HT-29 (cell line): ENCODE measurements at places on chromosomes 4 and X.

DNA sequence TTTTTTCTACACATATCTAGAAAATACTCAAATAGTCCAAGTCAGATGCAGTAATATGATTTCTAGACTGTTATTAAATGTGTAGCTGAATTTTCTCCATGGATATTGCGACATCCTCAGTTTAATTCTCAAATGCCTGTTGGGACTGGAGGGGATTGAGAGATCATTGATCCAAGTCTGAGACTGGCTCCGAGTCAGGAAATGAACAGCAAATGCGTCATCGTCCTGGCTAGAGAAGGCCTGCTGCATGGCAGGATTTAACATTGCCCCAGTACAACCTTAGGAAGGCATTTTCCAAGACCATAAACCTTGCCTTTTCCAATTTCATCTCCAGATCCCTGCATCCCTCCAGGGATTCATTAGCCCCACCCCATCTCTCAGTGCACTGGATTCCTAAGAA is 56.6 kb upstream of the SLC6A14 start:
- no peak for DNase-seq

GRCh38 chr4:42080306-42080705 is 72.1 kb downstream of the BEND4 start:
- no peak for DNase-seq

GRCh38 chrX:154530286-154530685 is 14.3 kb upstream of the FAM3A start:
- no peak for DNase-seq

- DNase-seq, result no peak
These were observed 13.4 kb downstream of the TBC1D9 start for GRCh38 chr4:140742838-140743193.

- peak; percentile 29 for DNase-seq
These were observed 7.3 kb upstream of the MAGEE1 start for GRCh38 chrX:76420237-76420636.

- no peak for DNase-seq
These were observed 90.6 kb upstream of the STOX2 start for GRCh38 chr4:183814461-183814860.

- peak; percentile 8 for DNase-seq
These were observed 225.4 kb upstream of the AGA start for GRCh38 chr4:177667687-177668086.

GRCh38 chr4:186700746-186701145 is 22.9 kb downstream of the FAT1 start:
- no peak for DNase-seq

DNA sequence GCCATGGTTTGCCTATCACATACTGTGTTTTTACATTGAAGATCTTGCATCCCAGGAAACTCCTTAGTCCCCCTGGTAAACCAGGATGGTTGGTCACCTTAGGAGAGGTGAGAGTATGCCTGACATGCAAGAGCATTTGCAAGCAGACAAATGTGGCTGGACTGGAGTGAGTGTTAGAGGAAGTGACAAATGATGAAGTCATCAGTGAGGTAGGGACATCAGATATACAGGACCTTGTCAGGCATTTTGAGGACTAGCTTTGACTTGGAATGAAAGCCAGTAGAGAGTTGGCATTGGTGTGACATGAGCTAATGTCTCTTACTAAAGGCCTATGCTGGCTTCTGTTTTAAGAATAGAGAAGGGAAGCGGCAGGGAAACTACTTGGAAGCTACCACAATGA is 124.9 kb downstream of the FRMPD4 start:
- DNase-seq, result no peak

GRCh38 chrX:46841346-46841745 is 4.5 kb downstream of the RP2 start:
- no peak for DNase-seq

GRCh38 chr4:123853651-123854050 is 457.1 kb downstream of the SPRY1 start:
- DNase-seq, result no peak

GRCh38 chr4:114321366-114321765 is 277.2 kb upstream of the UGT8 start:
- no peak for DNase-seq

DNA sequence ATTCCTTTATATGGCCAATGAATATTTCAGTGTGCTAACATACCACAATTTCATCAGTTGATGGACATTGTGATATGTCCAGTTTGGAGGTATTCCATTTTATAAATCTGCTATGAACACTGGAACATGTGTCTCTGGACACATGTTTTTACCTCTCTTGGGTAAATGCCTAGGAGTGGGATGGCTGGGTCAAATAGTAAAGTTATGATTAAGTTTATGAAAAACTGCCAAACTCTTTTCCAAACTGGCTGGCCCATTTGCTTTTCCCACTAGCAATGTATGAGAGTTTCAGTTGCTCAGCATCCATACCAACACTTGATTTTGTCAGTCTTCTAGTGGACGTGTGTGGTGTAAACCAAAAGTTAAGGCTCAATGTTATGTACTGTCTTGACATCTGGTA is 40.5 kb downstream of the CEP44 start:
- DNase-seq, result no peak

GRCh38 chr4:56976283-56976836 is 1.0 kb downstream of the NOA1 start:
- DNase-seq, result peak; percentile 46

GRCh38 chr4:1413687-1414479 is 7.6 kb upstream of the NKX1-1 start:
- DNase-seq, result no peak

- no peak for DNase-seq
These were observed 12.9 kb downstream of the LETM1 start for GRCh38 chr4:1842993-1843448.

GRCh38 chr4:54937501-54937900 is 187.9 kb downstream of the KDR start:
- peak; percentile 11 for DNase-seq

DNA sequence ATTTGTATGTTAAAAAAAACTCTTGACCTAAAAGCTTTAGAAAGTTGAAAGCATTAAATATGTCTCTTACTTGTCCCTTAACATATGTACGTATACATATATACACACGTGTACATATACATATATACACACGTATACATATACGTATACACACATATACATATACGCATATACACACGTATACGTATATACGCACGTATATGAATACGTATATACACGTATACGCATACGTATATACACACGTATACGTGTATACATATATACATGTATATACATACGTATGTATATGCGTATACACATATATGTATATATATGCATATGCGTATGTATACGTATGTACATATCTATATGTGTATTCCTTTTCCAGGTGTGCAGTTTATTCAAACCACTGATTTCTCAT is 3.8 kb downstream of the KDM6A start:
- no peak for DNase-seq

DNA sequence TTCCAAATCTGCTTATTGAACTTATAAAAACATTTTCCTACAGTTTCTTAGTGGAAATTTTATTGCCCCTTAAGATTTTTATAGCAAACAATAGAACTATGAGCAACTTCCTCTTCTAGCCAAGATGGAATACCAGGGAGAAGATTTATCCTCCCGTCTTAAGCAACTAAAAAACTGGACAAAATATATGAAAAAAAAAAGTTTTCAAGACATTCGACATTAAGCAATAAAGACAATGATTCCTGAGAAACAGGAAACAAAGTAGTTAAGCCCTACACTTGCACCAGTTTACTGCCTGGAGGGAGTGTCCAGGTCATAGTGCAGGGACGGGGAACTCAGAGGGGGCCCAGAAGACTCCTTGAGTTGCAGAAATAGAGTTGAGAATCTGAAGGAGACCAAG is 516.1 kb upstream of the DIPK2B start:
- no peak for DNase-seq

DNA sequence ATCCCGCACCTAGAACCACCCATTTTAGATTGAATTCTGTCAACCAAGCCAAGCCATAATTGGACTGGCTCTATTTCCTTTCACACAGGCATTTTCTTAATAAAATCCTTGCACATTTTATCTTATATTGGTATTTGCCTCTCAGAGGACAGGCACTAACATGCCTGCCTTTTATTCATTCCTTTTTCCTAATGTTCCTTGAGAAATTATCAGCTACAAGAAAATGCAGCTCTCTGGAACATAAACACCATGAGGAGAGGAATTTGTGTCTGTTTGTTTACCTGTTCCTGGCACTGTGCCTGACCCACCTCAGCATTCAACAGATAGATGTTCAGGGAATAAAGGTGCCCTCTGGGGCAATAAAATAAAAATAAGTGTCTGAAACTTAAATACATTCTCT is 116.2 kb downstream of the PDHA2 start:
- no peak for DNase-seq

DNA sequence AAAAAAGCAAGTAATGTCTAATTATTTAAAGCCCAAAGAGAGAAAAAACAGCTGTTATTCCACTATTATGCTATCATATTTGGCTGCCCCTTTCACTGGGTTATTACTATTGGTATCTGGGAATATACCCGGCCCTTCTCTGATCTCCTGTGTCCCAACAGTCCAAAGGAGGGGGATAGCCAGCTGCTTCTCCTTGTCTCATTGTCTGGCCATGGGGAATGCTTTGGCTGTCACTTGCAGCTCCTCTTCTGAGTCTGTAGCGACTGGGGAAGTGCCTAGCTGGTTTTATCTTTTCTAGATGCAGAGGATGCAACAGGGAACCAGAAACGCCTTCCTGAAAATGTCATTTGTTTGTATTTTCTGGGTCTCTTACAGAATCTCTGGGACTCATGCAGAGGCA is 33.9 kb downstream of the MGARP start:
- DNase-seq, result no peak

DNA sequence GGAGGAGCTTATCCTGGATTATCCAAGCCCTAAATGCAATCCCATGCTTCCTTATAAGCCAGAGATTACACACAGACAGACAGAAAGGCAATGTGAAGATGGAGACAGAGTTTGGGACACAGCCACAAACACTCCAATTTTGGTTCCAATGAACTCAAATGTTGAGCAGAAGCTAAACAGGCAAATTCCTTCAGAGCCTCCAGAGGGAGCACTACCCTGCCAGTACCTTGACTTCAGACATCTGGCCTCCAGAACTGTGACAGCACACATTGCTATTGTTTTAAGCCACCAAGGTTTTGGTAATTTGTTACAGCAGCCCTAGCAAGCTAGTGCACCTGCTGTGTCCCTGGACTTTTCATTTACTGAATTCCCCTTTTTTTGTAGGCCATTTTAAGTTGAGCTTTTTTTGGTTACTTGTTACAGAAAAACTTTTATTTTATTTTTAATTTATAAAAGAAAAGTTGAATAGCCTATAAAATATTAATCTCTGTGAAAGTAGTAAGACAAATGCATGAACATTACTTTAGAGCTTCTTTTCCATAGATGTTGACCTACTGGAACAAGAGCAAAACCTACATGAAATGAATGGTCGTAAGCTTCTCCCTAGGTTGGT is 33.4 kb upstream of the SRD5A3 start:
- DNase-seq, result peak; percentile 58

- no peak for DNase-seq
These were observed 166.6 kb upstream of the RAPGEF2 start for GRCh38 chr4:158936238-158936637.

GRCh38 chr4:184168406-184169019 is 49.2 kb downstream of the ENPP6 start:
- DNase-seq, result peak; percentile 54

DNA sequence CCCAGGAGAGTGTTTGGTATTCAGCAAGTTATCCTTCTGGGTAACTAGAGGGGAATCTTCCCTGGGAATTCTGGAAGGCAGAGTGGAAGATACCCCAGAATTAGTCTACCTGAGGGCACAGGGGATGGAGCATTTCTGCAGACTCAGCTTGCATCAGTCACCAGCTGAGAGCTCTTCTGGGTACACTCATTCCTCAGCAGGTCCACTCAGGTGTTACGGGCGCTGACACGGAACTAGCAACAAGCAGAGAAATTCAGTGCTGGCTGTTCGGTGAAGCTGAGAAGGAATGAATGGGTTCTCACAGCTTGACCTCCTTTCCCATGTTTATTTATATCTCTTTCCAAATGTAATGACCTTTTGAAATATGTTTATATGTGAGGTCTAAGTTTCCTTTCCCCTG is 106.0 kb upstream of the PNPLA4 start:
- DNase-seq, result no peak

DNA sequence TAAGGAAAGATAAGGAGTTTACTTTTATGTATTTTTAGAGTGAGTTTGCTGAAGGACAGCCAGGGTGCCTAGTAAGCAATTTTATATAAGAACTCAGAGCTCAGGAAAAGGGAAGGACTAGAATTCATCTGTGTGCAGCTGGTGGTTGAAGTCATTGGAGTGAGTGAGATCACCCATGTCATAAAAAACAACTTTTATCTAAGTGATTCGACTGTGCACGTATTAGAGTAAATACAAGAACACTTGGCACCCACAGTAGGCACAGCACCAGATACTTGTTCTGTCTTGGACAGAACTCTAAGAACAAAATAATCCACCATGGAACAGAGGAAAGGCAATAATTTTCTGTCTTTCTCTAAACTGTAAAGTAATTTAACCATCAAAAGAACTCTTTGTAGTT is 31.6 kb downstream of the SYNPO2 start:
- DNase-seq, result no peak

DNA sequence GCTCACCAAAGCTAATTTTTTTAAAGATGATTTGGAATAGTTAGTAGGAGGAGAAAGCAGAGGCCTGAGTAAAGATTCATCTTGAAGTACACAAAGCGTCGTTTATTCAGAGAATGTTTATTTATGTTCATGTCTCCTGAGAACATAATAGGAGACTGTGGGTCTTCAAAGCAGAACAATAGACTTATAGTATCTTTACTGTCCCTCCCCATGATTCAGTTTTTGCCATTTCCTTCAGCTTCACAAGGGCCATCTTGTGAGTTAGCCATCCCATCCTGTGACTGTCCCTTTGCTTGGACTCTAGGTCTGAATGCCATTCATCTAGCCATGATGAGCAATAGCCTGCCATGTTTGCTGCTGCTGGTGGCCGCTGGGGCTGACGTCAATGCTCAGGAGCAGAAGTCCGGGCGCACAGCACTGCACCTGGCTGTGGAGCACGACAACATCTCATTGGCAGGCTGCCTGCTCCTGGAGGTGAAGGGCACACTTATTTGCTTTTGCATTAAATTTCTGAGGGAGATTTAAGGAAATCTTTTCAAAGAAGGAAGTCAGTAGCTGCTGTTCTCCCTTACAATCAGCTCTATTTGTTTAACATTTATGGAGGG is 105.8 kb downstream of the NFKB1 start:
- no peak for DNase-seq

- DNase-seq, result peak; percentile 45
These were observed at the start of gene TMEM156 for GRCh38 chr4:39032218-39033085. TSS of gene TMEM156 (minus strand) at chr4:39032409. CDS start at chr4:39032313, 96 bp downstream.

DNA sequence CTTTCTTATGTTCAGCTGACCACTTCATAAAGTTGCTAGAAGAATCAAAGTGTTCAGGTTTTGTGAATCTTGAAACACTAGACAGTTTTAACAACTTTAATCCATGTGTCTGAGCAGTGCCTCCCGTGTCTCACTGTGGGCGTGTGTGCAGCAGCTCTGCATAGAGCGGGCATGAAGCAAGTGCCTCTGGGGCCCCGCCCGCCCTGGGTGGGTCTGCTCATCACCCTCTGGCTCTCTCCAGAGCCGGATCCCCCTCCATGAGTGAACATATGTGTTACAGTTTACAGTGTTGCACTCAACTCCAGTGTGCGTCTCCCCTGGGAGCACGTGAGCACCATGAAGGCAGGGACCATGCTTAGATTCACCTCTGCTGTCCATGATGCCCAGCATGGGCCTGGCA is 37.6 kb upstream of the CRMP1 start:
- no peak for DNase-seq

GRCh38 chrX:27860337-27860736 is 52.5 kb downstream of the MAGEB10 start:
- DNase-seq, result no peak
